OCI-LY7 (cell line): ENCODE measurements at places on chromosomes 7 and 10.

- DNase-seq, result no peak
These were observed 15.8 kb upstream of the CAMK1D start for GRCh38 chr10:12333380-12334185.

- DNase-seq, result no peak
These were observed 66.9 kb downstream of the MTPAP start for GRCh38 chr10:30282221-30282620.

DNA sequence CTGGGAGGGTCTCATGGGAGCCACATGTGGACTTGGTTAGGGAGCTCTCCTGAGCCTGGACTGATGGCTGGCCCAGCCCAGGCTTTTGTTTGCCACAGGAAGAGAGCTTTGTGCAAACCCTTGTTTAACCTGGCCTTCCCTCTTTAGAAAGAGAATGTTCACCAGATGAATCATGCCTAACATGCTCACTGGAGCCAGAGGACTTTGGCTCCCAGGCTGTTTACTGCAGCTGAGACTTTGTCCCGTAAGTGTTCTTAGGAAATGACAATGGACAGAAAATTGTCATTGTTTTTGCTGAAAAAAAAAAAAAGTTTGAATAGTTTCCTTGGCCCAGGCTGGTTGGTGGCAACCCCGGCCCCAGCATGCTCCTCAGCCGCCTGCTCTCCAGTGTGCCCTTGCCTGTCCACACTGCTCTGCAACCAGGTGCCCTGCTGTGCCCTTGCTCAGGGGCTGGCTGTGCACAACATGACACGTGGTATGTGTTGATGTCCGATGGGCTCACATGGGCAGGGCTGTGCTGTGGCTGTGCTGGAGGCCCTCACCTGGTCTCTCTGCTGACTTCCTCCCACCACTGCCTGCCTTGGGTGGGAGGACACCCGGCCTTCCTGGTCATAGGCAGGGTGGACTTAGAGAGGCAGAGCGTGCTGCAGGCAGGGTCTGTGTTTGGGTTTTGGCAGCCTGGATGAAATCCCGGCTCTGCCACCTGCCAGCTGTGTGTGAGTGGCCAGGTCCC lies 215.3 kb upstream of the ZNF32 start:
- DNase-seq, result no peak

GRCh38 chr10:83909001-83909400 lies 230.3 kb upstream of the GHITM start:
- no peak for DNase-seq

GRCh38 chr10:52220947-52221346 lies 93.1 kb upstream of the DKK1 start:
- DNase-seq, result no peak

DNA sequence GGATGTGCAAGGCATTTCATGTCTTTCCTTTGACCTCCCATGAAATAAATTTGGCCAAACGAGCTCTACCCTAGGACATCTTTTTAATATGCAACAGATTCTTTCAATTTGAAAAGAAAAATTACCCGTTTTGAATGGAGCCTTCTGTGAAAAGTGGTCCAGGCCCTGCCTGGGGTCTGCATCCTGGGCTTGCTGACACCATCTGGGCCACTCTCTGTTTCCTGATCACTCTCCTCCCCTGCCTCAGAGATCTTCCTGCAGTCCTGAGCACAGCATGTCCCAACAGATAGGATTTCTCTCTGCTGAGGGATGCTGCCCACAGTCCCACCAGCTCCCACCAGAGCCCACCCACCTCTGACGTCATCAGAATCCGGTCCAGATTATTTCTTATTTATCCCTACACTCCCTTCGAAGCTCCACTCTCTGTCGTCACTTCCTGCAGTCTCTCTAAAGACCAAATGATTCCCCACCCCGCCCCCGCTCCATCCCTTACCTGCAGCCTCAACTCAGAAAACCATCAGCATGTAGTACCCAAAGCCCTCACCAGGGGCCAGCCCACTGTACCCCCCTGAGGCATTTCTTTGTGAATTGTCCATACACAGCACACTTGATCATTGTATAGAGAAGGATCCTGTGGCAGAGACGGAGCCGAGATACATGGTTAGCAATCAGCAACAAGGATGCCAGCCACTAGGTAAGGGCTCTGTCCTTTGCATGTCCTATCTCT lies 192.1 kb upstream of the MGMT start:
- no peak for DNase-seq

DNA sequence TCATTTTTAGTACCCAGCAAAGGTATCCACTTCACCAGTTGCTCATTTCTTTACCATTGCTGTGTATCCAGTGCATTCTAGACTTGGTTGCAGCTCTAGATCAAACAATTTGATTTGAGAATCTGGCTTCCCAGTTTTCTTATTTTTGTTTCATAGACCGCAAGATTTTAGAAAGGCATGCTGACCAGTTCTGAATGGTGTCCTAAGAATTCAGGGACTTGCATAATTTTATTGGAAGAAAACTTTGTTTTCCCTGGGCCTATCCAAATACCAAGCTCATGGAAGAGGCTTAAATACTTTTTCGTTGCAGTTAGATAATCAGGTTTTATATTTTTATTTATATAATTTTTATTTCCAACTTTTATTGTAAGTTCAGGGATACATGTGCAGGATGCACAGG lies 58.3 kb downstream of the BICC1 start:
- no peak for DNase-seq

GRCh38 chr10:126956712-126957108 lies 51.5 kb downstream of the DOCK1 start:
- no peak for DNase-seq

DNA sequence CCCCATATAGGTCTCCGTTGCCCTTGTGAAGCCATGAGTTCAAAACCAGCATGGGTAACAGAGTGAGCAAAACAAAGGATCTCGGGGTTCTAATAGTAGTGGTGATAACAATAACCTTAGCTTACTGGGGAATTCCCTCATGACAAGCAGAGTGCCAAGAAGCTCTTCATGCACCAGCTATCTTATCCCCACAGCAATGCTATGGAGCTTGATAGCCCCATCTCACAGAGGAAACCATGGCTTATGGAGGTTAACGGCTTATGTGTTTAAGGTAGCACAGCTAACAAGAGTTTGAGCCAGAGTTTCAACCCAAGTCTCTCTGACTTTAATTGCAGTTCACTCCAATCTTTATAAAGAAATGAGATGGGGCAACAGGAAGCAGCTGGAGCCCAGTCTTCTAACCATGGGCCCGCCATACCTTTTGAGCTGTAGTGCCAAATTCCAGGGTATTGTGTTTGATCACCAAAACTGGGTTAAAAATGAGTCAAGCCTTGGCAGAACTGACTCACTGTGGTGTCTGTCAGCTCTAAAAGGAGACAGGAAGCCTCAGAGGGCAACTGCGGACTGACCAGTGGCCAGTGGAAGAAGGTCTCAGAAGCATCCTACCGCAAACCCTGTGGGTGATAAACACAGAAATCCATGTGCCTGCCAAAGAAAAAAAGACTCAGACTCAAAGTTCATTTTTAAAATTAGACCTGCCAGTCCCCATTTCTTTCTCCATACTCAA lies 16.5 kb upstream of the PLAU start:
- no peak for DNase-seq

- DNase-seq, result no peak
These were observed 328.8 kb upstream of the NRG3 start for GRCh38 chr10:81546243-81546642.

DNA sequence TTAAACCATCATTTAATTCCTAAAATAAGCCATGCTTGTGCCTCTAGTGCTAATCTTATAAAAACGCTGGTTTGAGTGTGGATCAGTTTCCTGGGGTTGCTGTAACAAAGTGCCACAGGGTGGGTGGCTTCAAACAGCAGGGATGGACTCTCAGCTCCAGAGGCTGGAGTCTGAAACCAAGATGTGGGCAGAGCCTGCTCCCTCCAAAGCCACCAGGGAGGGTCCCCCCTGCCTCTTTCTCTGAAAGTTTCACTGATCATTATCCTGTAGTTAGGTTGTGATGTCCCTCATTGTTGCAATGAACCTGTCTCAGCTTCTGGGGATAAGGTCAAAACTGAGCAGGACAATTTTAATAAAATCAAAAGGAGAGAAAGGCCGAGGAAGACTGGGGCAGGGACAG lies 251.9 kb upstream of the TCERG1L start:
- DNase-seq, result no peak

DNA sequence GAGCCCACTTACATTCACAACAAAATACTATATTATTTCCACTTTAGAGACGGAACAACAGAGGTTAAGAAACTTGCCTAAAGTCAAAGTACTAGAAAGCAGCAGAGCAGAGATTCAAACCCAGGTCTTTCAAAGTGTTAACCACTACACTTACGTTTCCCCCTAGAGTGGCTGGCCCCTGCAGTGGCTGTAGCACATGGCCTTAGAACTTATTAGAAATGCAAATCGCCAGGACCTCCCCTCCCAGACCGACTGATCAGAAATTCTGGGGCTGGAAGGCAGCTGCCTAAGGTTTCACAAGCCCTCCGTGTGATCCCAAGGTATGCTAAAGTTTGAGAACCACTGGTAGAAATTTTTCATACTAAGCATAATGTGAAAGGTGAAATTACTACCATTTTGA lies 8.1 kb downstream of the MPP7 start:
- DNase-seq, result peak; percentile 60

GRCh38 chr10:87534173-87534858 lies 29.6 kb downstream of the MINPP1 start:
- no peak for DNase-seq

- DNase-seq, result no peak
These were observed 20.1 kb downstream of the TMEM176A start for GRCh38 chr7:150820578-150821198.

DNA sequence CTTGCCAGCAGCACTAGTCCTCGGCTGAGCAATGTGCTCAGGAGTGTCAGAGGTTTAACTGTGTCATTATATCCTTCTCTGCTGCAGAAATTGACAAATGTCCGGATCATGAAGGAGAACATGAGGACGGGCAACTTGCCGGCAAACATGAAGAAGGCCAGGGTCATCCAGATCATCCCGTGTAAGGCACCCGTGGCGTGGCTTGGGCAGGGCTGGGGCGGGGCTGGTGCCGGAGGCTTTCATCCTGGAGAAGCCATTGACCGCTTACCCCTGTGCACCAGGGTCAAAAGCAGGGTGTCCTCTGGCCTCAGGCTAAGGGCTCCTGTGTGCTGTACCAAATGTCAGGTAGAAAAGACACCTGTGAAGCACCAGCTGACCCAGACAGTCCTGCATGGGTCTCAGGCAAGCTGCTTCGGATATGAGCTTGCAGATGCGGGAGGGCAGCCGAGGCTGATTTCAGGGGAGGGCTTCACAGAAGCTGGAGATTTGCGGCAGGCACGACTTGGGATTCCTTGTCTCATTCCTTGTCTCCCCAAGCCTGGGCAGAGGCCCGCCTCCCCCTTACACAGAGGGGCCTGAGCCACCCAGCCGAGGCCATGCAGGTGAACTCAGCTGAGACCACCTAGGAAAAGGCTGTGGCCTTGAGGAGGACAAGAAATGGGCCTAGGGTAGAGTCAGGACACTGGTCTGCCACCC lies 55.4 kb downstream of the MKI67 start:
- DNase-seq, result no peak

DNA sequence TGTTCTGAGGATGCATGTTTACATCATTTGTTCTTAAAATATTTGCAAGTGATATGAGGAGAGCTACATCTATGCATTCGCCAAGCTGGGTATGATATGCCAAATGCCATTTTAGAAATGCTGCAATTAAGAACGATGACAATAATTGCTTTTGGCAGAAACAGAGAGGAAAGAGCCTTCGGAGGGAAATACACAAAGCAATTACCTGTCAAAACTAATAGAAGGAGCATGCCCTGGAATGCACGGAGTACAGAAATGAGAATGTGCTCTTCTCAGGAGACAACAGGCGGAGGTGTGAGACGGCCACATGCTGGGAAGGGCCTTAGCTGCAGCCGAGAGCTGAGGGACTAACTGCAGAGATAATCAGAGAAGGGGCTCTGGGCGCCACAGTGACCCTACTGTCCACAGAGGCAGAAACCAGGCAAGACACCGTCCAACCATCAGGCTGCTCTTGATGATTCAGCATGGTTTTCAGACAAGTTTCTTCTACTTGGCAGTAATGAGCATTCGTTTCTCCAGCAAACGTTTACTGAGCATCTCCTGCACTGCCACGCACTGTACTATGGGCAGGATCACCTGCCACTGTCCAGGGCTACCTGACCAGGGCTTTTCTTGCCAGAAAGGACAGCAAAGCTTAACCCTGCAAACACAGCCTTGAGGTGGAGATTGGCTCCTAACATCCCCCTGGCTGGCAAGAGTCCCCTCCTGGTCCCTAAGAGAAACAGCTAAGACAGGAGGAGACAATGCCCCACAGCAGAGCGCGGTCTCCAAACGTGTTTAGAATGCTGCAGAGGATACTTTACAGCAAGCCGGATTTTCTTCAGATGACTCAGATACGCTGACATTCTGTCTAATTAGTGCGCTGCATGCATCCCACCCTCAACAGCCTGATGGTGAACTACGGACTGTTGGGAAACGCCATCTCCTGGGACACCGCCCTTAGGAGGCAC lies 18.1 kb downstream of the VIPR2 start:
- DNase-seq, result no peak

DNA sequence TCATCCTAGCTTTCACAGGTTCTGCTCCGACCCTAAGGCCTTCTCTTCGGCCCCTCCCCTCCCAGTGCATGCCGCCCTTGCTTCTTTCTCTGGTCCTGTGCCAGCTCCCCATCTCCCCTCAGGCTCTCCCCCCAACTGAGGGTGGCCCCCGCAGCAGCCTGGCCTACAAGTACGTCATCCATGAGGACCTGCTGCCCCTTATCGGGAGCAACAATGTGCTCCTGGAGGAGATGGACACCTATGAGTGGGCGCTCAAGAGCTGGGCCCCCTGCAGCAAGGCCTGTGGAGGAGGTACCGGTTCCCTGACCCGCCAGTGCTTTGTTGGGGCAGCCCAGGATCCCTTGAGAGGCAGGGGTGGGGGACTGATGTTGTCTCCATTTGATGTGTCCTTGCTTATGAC lies 33.8 kb downstream of the TBATA start:
- no peak for DNase-seq

- no peak for DNase-seq
These were observed 23.4 kb downstream of the SLC26A3 start for GRCh38 chr7:107779647-107780099.

DNA sequence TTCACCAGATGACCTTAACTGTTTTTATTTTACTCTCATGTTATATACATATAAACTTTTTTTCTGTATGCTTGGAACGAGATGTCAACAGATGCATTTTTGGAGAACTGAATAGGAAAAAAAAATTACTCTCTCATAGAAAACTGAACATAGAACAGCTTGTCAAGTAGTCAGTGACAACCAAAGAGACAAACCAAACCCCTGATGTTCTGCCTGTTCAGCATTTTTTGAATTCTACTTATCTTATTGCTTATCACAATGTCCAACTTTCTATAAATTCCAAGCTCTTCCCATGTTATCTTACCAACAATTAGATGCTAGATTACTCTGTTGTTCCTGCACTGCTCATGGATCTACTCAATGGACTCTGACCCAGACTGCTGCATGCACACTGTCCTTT lies 95.2 kb downstream of the VPS41 start:
- DNase-seq, result no peak

- DNase-seq, result no peak
These were observed 73.8 kb upstream of the SLF2 start for GRCh38 chr10:100838986-100839385.

DNA sequence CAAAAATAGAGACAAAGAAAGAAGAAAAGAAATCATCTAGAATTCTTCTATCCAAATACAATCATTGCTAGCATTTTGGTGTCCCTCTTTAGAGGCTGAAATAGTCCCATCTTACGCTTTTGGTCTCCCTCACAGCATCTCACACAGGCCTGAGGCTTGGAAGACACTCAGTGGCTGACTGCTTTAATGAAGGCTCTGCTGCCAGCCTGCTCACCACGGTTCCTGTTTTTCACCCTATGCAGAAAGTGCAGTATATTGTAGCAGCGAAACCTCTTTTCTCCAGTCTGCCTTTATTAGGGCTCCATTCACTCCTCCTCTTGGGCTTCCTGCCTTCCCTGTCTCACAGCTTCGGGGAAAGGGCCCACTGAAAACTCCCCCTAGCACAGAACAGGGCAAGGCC lies 102.2 kb downstream of the JCAD start:
- no peak for DNase-seq
